Stimulated activated CD4-positive, alpha-beta T cell treated with anti-CD3 and anti-CD28 coated beads, Interleukin-2, amount 100 ng/mL, for 24 hours (primary cell): ENCODE measurements at places on chromosomes 12 and 14.

DNA sequence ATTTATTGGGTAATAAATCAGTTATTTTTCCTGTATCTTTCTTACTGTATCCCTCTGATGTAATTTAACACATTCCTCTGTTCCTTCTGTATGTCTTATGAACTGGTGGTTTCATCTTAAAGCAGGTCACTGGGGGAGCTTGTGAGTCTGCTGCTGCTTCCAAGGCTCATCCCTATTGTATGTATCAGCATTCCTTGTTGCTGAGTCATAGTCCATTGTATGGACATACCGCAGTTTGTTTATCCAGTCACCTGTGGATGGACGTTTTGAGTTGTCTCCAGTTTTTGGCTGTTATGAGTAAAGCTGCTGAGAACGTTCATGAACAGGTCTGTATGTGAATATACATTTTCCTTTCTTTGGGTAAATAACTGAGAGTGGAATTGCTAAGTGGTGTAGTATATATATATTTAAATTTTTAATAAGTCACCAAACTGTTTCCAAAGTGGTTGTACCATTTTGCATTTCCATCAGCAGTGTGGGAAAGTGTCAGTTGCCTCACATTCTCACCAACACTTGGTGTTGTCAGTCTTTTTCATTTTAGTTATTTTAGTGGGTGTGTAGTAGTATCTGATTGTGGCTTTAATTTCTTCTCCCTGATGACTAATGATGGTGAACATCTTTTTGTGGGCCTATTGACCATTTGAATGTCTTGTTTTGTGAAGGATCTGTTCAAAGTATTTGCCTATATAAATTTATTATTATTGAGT, 82.7 kb downstream of the BEGAIN start:
- DNase-seq, result no peak

DNA sequence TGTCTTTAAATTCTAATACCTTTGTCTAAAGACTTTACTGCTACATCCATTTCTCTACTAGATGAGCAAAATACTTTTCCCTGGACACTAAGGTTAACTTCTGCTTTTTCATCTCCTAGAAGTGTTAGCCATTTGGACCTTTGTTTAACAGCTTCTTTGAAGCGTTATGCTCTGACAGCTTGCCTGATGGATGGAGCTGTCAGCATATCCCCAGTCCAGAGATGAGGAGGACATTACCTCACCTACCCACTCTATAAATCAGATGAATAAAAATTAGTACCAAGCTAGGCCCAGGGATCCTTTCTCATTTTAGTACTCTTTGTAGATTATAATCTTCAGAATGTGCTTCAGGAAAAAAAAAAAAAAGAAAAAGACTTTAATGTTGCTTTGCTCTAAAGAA, 222.7 kb downstream of the PELI2 start:
- DNase-seq, result no peak

DNA sequence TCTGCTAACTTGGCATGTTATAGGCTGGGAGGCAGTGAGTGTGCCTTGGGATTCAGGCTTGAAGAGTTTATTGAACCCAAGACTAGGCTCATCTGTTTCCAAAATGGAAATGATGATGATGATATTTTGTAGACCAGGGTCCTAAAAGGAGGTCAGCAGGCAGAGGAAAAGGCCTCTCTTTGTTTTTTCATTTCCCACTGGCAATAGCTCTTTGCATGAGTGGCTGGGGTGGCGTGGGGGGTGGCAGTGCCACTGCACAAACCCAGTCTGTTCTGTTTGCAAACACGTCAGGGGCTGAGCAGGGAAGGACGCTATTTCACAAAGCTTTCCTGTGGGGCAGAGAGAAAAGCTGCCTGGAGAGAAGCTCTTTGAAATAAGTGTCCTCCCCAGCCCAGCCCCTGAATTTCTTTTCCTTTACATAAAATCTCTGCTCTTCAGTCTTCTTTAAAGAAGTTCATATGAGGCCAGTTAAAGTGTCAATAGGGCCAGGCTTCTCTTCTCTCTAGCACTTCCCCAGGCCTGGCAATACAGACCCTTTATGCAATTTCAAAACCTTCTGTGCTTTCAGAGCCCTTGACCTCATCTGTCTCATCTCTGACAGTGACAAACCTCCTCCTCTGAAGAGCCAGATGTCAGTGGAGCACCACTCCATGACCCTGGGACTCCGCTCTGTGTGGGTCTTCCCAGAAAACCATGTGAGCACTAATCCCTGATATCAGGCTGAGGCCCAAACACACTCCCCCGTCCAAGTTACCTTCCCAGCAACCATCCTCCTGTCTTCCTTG, 72.8 kb downstream of the ZNF664 start:
- no peak for DNase-seq

GRCh38 chr14:65072256-65072655, 30.1 kb downstream of the MAX start:
- DNase-seq, result no peak

DNA sequence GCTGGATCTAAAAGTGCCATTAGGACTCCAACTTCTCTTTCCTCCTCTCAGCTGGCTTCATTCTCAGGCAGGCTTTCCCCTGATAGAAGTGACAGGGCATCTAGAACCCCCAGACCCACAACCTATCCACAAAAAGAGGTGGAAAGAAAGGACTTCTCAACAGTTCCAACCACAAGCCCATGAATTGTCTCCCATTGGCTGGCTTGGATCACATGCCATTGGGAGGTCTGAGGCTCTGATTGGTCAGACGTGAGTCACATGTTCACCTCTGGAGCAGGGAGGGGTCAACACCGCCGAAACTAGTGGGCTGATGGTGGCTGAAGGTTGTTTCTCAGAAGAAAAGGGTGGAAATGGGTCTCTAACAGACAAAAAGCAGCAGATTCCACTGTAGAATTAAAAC, 47.2 kb downstream of the DRAM1 start:
- no peak for DNase-seq

DNA sequence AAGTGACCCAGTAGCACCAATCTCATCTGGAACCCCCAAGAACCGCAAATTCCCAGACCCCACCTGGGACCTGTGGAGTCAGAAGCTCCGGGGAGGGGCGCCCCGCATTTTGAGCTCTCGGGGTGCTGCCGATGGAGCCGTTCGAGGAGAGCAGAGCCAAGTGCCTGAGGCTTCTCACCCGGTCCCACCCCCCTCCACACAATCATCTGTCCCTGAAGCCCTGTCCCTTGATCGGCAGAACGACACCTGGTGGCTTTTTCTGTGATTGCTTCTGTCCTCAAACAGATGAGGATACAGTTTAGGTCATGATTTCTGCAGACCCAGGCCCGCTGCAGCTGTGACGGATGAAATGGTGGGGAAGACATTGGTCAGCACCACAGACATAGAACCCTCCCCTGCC, 74.7 kb downstream of the NOC4L start:
- peak; percentile 22 for DNase-seq
